ENCODE measurements at places on chromosomes 7 and 10.

DNA sequence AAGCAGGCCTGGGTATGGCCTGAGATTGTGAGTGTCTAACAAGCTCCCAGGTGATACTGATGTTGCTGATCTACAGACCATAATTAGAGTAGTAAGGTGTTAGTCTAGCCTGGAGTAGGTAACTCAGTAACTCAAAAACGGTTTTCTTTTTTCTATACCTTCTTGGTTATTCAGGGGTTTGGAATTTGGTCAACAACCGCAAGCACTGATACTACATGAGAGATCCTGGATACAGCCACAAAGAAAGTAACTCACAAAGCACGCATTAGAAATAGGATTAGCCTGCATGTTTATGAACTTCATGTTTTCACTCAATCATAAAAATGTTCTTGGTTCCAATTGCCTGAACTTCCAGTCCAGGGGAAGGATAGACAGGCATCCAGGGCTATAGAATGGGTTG, 803.5 kb downstream of the MAGI2 start:
- no peak for DNase-seq

GRCh38 chr7:128112018-128112780, 81.0 kb upstream of the LRRC4 start:
- no peak for DNase-seq

DNA sequence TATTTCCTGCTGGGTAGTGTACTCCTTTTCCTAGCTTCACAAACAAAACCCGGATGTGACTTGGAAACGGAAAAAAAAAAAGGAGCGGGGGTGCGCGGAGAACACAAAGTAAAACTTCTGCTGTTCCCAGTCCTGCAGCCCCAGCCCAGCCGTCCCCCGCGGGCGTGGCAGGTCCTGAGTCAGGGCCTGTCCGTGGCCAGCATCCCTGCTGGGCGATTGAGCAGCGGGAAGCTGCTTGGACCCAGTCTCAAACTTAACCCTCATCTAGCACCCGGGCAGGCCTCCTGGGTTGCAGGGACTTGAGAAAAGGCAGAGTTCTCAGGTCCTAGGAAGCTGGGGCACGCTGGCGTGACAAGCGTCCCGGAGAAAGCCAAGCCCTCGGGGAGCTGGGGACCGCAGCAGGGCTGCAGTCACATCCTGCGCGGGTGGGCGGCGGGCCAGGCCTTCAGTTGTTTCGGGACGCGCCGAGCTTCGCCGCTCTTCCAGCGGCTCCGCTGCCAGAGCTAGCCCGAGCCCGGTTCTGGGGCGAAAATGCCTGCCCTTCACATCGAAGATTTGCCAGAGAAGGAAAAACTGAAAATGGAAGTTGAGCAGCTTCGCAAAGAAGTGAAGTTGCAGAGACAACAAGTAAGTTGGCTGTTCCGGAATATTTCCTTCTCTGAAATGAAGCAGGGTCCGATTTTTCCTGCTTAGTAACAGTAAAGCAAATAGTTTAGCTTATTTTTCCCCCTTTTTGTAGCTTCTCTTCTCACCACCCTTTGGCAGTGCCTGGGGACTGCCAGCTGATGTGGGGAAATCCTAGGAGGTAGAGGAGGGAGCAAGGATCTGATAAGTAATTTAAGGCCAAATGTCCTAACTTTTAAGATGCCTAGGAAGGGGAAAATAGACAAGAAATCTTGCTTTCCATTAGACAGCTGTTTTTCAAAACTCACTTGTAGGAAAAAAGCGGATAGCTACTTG, at the start of gene GNG11:
GNG11 (plus strand) TSS at position 129 of the 960 bp plus-strand sequence; CDS start at position 532, 403 bp downstream.
- peak; percentile 63 for DNase-seq

DNA sequence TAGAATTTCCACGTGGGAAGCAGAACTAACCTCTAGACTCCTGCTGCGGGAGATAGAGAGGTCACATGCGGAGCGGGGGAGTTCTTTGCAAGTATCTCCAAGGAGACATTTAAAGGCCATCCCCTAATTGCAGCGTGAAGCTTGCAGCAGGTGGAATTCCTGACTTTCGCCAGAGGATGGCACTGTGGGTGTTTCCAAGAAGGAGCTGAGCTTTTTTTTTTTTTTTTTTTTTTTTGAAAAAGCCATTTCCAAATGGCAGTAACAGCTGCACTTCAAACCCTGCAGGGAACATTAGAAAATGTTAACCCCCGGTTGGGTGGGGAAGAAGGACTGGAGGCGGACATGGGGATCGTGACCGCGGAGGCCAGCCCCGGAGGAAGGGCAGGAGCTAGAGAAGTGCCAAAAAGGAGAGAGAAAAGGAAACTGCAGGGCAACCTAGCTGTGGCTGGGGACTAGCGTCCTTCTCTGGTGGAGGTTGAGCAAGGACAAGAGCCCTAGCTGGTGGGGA, 487.7 kb downstream of the TYW1 start:
- peak; percentile 35 for DNase-seq

GRCh38 chr10:59750155-59750945, 2.9 kb downstream of the MRLN start:
- no peak for DNase-seq

DNA sequence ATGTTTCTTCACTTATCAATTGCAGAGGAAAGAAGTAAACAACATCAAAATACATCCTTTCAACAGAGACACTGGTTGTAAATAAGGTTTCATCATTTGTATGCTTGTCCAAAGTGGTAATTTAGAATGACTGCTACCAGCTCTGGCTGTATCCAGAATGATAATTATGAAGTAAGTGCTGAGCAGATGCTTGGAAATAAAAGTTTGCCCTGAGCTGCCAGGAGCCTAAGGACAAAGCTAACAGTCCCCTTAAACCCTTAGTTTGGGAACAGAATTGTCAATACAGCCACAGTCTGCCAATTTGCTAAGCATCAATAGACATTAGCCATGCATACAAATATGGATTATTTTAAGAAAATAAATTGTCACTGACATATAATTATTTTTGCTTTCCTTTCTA, 147.0 kb upstream of the SLC13A1 start:
- no peak for DNase-seq

GRCh38 chr7:139901056-139901795, 72.2 kb downstream of the TBXAS1 start:
- DNase-seq = no peak

DNA sequence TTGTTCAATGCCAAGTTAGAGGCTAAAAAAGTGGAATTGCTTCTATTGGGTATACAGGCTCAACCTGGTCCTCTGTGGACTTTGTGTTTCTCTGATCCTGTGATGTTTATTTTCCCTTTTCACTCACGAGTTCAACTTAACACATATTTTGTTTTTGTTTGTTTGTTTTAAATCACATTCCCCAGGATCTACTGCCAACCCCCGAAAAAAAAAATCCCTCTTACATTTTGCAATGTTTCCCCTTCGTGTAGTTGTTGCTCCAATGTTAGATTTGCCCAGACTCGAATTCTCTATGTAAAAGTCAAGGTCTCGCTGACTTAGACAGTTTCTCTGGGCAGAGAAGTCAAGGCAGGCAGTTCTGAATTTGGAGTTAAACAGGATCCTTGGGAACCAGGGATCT, 876.4 kb downstream of the CCSER2 start:
- DNase-seq = no peak

DNA sequence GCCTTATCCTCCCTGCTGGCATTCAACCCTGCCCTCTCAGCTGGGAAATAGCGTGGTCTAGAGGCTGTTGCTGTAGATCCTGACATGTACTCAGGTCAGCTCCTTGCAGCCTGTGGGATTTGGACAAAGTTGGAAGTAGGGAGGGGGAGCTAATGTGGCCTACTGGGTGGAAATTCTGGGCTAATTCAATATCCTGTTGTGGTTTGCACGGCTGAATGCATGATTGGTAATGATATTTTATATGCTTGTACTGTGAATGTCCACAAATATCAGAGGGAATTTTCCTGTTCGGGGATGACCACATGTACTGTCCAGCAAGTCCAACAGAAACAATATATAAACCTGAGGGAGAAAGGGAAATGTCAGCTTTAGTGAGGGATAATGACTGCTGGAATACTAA, 22.1 kb upstream of the NPVF start:
- no peak for DNase-seq

DNA sequence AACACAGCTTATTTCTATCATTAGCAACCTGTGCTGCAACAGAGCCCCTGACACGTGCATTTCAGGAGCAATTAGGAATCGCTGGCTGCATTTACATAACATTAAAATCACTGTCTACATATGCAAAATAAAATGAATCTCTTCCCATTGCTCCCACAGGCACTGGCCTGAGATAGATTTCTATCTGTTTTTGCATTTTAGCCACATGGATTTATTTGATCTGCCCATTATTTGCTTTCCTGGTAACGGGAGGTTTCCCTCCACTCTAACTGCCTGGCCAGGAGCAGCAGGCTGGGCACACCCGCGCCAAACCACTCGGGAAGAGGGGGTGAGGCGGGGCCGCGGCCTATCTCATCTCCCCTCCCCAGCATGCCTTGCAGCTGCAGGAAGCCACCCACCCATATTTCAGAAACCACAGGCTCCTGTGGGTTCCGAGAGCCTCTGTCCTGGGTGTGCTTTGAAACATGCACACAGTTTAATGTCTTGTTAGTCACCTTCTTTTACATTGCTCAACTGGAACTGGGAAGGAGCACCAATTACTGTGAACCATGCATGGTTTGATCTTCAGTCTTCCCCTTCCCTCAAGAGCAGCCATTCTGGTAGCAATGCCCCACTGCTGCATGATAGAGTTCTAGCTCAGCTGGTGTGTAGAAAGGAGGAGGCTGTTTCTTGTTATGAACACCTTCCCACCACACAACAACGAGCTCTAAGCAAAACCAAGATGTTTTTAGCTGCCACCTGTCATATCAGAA, 37.7 kb upstream of the IKZF1 start:
- no peak for DNase-seq

DNA sequence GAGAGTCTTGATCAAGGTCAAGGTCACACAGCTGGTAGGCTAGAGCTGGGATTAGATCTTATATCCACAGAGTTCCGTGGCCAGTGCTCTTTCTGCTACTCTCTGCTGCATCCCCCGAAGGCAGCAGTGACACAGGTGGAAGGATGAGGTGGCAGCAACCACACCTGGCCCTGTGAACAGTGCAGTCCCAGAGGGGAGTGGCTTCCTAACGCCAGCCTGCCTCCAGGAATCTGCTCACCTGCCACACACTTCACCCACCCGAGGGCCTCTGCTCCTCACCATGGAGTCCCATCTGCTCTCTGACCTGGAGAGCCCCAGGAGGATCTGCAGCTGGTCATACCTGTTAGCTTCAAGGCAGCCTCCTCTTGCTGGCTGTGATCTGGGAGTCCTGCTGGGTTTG, 484.2 kb downstream of the PLXNA4 start:
- no peak for DNase-seq

DNA sequence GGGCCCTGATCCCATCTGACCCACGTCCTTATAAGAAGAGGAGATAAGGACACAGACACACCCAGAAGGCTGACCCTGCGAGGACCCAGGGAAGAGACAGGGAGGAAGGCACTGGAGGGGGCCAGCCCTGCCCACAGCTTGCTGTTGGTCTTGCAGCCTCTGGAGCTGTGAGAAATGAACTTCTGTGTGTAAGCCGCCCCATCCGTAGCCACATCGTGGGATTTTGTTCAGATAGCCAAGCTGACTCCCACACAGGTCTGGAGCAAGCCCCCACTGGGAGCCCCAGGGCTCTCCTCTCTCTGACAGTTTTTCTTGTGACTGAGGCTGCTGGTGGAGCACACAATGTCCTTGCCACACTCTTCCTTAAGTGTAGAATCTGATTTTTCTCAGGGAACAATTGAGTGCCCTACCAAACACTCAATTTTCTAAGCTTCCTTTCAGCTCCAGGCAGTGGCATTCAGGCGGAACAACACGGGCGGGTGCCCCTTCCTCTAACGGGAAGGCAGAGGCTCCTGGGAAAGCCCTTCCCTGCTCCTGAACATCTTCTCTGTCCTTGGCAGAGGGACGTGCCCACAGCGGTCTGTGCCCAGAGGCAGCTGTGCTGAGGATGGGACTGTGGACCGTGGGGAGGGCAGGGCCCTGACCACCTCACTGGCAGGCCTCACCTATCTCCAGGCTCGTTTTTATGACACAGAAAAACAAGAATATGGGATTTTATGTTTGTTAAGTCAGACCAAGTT, 160.6 kb upstream of the SHH start:
- DNase-seq = no peak

DNA sequence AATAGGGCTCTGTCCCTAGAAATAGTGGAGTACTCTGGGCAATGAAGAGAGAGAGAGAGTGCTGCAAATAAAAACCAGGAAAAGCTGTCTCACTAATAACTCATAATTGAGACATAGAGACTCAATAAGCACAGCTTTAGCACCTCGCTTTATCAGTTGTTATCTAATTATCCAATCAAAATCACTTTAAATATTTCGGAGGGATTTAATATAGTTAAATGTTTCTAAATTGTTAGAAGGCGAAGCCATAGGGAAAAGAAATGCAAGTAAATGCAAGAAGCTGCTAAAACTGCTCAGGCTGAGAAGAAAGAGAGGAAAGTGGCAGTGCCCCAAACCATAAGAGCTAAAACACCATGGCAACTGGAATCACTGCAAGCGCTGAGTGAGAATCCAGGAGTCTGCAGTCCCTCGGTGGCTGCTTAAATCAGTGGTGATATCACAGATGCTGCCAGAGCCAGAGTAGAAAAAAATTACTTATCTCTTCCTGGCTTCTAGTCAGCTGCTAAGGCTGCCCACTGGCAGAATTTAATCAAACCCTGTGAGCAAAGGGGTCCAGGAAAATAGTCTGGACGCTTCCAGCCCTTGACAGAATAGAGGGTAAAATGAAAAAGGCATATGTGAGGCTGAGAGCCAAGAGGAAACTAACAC, 150.4 kb upstream of the CHRM2 start:
- DNase-seq = no peak

DNA sequence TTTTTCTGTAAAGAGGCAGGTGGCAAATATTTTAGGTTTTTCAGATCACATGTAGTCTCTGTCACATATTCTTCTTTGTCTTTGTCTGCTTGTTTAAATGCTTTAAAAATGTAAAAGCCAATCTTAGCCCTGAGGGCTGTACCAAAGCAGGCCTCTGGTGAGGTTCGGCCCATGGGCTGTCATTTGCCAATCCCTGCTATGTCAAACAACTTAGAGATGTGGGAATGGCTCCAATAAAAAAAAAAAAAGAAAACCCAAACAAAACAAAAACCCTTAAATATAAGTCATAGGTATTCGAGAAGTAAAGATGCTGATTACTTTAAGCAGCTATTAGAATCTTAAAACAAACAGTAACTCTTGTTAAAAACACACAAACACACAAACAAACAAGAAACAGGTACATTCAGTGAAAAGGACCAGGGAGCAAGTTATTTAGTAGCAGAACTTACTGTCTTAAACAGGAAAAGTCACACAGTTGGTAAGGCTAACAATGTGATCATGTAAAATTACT, 61.4 kb upstream of the NAMPT start:
- DNase-seq = no peak

DNA sequence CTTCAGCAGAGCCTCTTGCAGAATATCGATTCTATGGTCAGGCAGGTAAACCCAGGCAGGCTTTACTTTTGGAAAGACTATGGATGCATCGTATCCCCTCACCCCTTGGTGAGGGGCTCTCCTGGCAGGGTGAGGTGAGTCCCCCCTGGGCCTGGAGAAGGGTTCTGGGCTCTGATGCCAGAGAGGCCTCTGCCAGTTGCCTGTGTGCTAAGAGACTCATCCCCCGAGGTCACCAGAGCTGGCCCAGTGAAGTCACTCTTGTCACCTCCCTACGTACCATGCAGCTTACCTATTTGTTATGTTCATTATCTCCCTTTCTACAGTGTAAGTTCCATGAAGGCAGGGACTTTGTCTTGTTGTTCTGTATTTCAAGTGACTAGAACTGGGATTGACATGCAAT, 51.3 kb downstream of the TSPAN15 start:
- no peak for DNase-seq

- DNase-seq = no peak
Measured at GRCh38 chr10:132364594-132364970, 32.4 kb upstream of the PWWP2B start.

GRCh38 chr7:94178230-94178629, 174.1 kb upstream of the BET1 start:
- no peak for DNase-seq

Data from smooth muscle cell of the brain vasculature (primary cell).